ENCODE measurements at places on chromosomes 12 and 14. TPM values are rescaled to one million over a fixed set of nuclear protein-coding genes. Genes with fewer than 3 reads are reported as not detected.
A peak's percentile ranks its signal among the peaks of the same experiment; 100 is the strongest.

The RIPK3 gene
- not detected for total RNA-seq

The FOS gene
- total RNA-seq = 29.8 TPM

- DNase-seq = peak; percentile 73
Measured at GRCh38 chr12:6700646-6701051, at the start of gene PIANP. Gene PIANP, minus strand, starts transcription at chr12:6700815. Its CDS starts 2,754 bp downstream, at chr12:6698061.

DNA sequence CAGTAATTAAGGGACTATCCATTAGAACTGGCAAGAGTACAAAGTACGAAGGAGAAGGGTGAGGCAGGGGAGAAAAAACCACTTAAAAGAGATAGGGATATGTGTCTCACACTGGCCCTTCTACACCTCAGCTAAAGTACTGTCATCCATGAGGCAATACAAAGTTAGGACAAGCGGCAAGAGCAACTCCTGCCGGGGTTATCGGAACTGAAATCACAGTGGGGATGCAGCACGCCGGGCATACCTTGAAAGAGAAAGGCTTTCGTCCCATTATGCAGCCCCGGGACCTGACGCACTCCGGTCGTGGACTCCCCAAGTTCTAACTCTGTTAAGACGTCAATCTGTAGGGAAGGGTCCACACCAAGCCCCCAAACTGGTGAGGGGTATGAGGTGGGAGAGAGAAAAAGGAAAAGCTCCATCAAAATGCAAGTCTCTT, 1.1 kb downstream of the NELL2 start:
- peak; percentile 64 for DNase-seq

- DNase-seq = no peak
Measured at GRCh38 chr14:100577986-100578431, 9.2 kb downstream of the BEGAIN start.

- DNase-seq = peak; percentile 46
Measured at GRCh38 chr12:53505086-53505485, 2.2 kb downstream of the NPFF start.

DNA sequence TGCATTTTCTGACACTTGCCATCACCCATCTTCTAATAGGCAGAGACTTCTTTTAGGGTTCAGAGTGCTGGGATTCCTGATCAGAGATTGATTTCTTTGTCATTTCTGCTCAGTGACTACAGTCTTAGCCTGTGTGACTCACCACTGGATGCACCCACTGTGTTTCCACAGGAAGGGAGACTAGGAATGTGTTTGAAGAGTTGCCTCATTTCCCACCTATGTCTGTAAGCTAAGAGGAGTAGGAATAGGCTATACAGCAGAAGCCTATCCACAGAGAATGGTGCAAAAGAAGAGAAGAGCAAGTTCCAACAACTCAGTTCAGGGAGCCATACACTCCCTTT, 60.2 kb upstream of the ACTN1 start:
- no peak for DNase-seq

- no peak for DNase-seq
Measured at GRCh38 chr12:94415066-94415465, 44.6 kb downstream of the CEP83 start.

DNA sequence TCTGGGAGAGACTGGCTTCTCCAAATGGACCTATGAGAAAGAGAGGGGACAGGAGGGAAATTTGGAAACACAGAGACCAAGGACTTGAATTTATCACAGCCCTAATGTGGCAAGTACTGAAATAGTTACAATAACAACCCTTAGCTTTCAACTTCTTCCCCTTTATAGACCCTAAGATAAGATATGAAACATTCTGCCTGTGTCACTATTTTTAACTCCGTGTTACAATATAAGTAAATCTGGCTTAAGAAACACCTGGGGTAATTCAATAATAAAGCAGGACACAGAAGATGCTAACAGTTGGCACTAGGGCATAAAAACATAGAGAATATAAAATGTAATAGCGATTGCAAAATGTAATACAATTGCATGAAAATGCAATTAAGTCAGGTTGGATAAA, 216.4 kb downstream of the NOVA1 start:
- DNase-seq = no peak

DNA sequence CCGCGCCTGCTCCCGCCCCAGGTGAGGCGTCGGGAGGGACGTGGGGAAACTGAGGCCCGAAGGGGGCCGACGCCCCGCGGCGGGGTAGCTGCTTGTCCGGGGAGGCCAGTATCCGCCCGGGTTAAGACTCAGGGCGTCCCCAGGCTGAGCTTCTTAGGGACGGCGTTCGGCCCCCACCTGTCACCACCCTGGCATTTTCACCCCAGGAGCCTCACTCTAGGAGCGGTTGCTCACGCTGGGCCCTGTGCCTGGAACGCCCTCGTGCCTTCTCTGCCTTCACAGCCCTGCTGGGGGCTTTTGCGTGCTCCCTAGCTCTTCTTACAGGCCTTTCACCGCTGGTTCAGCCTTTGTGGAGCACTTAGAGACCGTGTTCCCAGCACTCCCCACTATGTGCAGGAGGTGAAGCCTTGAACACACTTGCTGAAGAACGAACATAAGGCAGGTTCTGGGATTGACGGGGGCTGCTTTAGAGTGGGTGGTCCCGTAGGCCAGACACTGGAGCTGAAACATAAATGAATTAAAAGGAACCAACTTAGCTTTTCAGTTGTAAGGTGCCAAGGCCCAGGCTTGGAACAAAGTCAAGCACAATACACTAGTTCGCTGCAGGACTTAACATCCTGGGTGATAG, 601 bp downstream of the ZNF839 start:
- DNase-seq = peak; percentile 43

GRCh38 chr12:53603196-53603595, 23.0 kb downstream of the ATF7 start:
- DNase-seq = peak; percentile 51
